ENCODE measurements at places on chromosomes 1 and 21.
A peak's percentile ranks its signal among the peaks of the same experiment; 100 is the strongest.

- peak; percentile 60 for DNase-seq
Observed at GRCh38 chr1:89951766-89952604, 42.9 kb upstream of the ZNF326 start.

- no peak for DNase-seq
Observed at GRCh38 chr1:48526008-48526710, 54.2 kb upstream of the SPATA6 start.

GRCh38 chr1:248686815-248687214 is 15.8 kb downstream of the OR14I1 start:
- no peak for DNase-seq

DNA sequence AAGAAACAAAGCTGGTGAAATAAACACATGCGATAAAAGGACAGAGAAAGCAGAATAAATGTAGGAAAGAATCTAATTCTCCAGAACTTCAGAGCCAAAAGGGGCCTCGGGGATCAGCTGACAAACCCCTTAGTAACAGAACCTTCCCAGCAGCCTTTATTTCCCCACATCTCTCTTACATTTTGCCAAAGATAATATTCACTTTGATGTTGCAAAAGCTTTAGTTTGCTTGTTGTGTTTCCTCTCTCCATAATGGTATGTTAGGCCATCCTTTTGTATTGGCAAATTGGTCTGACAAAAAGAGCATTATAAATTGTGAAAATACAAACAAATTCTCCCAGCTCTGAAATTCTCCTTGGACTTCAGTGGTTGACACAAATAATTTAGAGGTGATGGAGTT is 54.9 kb downstream of the OPTC start:
- no peak for DNase-seq

DNA sequence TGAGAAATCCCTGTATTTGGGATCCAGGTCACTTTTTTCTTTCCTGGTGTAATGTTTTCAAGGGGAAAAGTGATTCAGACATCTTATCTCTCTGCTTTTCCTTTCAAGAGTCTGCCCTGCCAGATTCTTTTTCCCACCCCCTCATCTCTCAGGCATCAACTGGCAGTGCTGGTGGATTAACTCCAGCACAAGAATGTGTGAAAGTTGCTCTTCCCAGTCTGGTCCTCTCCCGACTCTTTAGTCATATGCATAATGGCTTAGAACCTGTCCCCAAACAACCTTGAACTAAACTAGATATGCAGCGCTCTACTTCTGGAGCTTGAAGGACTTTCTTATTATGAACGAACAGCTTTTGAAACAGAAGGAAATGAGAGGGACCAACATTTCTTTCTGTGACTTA is 88.5 kb downstream of the SLC44A5 start:
- DNase-seq, result peak; percentile 51

DNA sequence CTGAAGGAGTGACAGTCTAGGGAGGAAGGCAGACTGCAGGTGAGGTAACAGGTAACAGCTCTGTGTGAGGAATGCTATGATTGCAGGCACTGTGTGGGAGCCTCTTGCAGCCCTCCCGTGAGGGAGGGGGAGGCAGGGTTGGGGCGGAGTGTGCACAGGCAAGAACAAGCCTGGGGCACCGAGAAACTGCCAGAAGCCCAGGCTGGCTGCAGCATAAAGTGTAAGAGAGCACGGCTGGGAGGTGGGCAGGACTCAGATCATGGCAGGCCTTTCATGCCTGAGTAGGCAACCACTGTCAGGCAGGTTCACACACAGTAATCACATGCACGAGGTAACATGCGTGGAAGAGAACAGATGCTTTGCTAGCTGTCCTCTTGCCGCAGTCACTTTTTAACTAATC is 11.3 kb upstream of the RHEX start:
- DNase-seq, result no peak

DNA sequence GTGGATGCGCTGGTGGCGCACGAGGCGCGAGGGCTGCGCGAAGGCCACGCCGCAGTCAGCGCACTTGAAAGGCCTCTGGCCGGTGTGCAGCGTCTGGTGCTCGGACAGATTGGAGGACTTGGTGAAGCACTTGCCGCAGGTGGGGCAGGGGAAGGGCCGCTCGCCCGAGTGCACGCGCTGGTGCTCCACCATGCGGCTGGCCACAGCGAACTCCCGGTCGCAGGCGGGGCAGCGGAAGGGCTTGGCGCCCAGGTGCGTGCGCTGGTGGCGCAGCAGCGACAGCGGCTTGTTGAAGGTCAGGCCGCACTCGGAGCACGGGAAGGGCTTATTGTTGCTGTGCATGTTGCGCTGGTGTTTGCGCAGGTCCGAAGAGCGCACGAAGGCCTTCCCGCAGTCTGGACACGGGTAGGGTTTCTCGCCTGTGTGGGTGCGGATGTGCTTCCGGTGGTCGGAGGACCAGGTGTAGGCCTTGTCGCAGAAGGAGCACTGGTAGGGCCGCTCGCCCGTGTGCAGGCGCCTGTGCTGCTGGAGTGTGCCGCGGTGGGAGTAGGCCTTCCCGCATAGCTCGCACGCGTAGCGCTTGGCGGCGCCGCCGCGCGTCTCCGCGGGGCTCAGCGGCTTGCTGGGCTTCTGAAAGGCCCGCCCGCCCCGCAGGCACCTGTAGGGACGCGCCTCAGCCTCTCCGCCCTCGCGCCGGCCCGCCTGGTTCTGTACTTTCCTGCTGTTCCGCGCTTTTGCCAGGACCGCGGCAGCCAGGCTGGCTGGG is 4.7 kb downstream of the ZNF648 start:
- DNase-seq, result no peak

GRCh38 chr1:41995441-41996130 is 76.9 kb upstream of the HIVEP3 start:
- no peak for DNase-seq

DNA sequence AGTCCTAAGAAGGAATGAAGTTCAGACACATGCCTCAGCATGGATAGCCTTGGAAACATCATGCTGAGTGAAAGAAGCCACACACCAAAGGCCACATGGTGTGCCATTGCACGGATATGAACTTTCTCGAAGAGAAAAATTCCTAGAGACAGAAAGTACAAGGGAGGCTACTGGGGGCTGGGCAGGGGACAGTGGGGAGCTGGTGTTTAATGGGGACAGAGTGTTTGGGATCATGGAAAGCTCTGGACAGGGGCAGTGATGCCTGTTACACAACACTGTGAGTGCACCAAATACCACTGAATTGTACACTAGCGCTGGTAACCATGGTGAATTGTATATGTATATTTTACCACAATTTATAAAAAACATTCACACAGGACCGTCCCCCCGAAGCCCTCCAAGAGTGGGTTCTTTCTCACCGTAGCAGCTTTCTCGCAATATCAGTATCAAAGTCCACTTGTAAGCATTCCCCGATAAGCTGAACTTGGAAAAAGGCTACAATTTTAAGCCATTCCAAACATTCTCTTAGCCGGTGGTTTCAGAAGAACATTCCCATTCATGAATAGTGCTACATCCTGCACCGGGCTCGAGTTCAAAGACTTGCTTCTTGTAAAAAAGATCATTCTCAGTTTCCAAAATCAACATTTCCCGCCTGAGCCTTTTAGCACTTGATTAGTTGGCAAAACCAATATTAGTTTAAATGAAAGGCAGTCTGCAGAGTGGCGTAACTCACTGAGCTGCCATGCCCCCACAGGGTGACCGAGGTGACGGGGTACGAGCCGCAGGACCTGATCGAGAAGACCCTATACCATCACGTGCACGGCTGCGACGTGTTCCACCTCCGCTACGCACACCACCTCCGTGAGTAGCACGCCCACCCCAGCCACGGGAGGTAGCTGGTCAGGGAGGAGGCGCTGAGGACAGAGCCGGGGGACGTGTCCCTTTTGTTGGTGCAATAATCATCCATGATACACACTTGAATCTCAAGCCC is 31.7 kb downstream of the SIM2 start:
- DNase-seq, result no peak

GRCh38 chr1:14961661-14962267 is 191.8 kb upstream of the TMEM51 start:
- no peak for DNase-seq

- no peak for DNase-seq
Observed at GRCh38 chr1:53051676-53052075, 10.3 kb upstream of the PODN start.

- DNase-seq, result peak; percentile 68
Observed at GRCh38 chr1:170445096-170445495, 86.9 kb upstream of the GORAB start.

DNA sequence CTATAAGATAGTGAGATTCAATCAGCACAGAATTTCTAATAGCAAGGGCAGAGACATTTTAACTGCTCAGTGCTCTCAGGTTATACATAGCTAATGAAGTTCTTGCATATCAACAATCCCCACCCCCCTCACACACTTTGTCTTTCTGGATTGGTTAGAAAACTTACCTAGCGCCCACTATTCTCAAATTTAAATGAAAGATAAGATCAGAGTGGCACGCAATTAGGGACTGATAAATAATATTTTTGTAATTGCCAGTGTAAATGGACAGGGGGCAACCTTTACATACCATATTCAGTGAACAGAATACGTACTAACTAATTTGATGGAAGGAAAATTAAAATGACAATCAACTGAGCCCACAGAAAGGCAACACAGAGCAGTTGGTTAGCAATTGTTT is 11.7 kb downstream of the SELL start:
- no peak for DNase-seq

GRCh38 chr1:17546946-17547670 is 7.6 kb downstream of the ARHGEF10L start:
- DNase-seq, result no peak

DNA sequence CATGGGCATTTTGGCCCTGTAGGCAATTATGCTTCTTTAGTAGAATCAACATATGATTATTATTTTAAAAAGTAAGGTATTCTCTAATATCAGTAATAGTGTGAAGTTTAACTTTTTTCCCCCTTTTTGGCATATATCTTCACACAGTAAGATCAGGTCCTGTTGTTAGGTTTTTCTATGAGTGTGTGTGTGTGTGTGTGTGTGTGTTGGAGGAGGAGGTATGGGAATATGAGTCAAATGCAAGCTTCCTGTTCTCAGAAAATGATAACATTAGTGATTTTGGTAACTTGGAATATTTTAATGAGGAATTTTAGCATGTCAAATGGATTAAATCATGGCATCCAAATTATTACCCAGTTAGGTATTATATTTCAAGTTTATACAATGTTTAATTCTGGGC is 65.8 kb upstream of the BCL10 start:
- DNase-seq, result no peak

- peak; percentile 36 for DNase-seq
Observed at GRCh38 chr1:51410568-51411460, 80.5 kb upstream of the TTC39A start.

DNA sequence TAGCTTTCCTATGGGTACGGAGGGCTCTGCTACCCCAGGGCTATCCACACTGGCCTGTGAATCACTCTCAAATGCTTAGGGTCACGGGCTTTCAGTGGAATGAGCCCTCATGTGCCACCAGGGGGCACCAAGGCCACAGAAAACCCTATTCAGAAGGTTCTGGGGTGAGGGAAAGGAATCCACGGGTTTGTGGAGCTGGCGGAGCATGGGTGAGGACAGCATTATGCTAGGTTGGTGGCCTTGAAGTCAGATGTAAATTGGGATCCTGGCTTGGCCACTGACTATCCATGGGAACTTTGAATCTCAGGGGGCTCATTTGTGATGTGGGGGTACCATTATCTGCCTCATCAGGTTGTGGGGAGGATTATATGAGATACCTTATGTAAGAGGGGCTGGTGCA is 5.1 kb upstream of the LAMTOR5 start:
- peak; percentile 30 for DNase-seq

DNA sequence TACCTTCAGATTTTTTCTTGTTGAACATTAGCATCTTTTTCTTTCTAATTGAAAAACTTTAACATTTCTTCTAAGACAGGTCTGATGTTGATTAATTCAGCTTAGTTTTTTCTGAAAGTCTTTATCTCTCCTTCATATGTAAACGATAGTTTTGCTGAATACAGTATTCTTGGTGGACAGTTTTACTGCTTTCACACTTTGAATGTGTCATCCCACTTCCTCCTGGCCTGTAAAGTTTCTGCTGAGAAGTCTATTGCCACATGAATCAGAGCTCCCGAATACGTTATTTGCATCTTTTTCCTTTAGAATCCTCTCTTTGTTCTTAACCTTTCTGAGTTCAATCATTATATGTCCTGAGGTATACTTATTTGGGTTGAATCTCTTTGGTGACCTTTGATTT is 344.2 kb downstream of the OLFM3 start:
- DNase-seq, result no peak

DNA sequence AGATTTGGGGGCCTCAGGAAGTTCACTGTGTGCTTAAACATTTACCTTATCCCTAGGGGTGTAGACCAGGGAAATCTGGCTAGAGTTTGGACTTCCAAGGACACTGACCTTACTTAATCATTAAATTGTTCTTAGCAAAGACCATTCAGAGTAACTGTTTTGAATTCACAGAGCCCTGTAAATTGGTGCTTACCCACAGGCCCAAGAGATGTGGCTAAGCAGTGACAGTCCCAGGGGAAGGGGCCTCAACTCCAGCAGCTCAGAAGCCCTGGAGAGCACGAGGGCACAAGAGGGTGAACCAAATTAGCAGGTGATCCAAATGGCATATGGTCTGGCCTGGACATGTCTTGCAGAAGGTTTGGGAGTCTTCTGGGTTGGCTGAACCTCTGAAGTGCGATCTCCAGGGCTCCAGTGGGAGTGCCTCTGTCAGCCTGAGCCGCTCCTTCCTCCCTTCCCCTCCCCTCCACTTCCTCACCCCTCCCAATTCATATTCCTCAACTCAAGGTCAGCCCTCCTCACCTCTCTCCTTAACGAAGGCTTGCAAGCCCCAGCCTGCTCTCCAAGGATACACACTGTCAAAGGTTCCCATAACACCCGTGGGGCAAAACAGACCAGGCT is 4.3 kb downstream of the PAQR7 start:
- no peak for DNase-seq

DNA sequence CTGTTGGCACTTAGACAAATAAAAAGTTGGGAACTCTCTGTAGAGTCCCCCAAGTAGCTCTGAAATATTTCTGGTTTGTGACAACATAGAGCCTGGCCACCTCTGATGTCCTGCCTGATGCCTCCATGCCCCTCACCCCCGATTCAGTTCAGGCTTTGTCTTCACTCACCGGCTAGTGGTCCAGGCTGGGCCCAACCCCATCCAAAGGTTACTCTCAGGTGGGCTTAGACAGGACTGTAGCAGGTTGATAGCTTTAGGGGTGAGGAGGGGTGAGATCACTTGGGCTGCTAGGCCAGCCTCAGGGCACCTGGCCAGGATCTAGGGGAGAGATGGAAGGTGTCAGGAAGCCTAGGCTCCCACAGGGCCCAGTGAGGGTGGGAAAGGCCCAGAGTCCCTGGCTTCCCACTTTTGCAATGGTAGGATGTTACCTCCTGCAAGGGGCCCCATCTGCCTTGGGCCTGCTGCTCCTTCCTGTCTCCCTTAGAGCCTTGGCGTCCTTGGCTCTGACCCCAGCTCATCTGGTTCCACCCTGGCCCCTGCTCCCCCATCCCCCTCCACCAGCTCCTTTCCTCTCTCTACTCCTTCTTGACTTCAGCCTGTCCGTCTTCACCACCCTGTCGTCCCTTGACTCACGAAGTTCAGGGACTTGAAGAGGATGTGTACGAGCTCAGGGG is 6.7 kb downstream of the EPS8L3 start:
- no peak for DNase-seq

Data from non-pigmented ciliary epithelial cell (primary cell).